Activated naive CD4-positive, alpha-beta T cell treated with Interleukin-2 at 50 U/mL for 16 hours (primary cell): ENCODE measurements at places on chromosomes 2 and 18.

DNA sequence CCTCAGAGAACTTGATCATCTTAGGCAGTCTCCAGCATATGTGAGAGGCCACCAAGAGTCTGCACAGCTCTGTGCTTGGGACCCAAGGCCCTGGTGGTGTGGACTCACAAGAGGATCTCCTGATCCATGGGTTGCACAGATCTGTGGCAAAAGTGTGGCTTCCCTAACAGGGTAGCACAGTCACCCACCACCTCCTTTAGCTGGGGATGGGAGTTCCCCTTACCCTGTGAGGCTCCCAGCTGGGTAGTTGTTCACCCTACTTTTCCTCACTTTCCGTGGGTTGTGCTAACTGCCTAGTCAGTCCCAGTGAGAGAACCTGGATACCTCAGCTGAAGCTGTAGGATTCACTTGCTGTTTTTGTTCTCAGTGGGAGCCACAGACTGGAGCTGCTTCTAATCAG is 123.7 kb downstream of the FTCDNL1 start:
- DNase-seq = no peak

GRCh38 chr2:133235968-133236367 is 332.3 kb downstream of the NCKAP5 start:
- no peak for DNase-seq

DNA sequence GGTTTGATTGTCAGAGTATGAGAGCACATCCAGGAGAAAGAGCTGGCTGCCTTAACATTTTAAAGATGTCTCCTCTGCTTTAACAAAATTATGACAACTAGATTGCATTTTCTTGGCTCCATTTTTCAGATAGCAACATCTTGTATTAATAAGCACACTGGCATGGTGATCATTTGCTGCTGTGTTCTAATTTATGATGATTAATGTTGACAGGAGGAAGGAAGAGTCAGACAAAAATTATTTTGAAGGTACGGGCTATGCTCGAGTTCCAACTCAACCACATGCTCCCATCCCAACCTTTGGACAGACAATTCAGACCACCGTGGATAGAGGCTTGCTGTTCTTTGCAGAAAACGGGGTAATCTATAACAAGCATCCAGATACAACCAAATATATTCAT is 98.2 kb upstream of the TTC39C start:
- DNase-seq = no peak

- DNase-seq = no peak
Observed at GRCh38 chr2:168718622-168719021, 83.8 kb upstream of the NOSTRIN start.

- no peak for DNase-seq
Observed at GRCh38 chr2:28178946-28179345, 213.7 kb upstream of the FOSL2 start.

- DNase-seq = no peak
Observed at GRCh38 chr2:76730021-76730420, 792.2 kb downstream of the LRRTM4 start.

DNA sequence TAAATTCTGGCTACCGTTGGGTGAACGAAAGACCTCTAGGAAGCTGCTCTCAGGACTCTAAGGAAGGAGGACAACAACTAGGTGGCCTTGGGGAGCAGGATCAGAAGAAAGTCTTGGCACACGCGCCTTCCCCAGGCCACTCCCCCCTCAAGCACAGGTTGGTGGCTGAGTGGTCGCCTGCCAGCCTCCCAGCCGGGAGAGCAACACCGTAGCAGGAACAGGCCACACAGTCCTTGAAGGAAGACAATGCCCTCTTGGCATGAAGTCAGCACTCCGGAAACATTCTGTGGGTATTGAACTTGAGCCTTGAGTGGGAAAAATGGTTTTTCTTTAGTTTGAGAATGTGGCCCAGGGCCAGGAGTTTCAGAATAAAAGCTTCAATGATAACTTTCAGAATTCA is 87.4 kb upstream of the AGAP1 start:
- no peak for DNase-seq

- DNase-seq = peak; percentile 57
Observed at GRCh38 chr2:112996635-112997034, 8.6 kb upstream of the IL36A start.

DNA sequence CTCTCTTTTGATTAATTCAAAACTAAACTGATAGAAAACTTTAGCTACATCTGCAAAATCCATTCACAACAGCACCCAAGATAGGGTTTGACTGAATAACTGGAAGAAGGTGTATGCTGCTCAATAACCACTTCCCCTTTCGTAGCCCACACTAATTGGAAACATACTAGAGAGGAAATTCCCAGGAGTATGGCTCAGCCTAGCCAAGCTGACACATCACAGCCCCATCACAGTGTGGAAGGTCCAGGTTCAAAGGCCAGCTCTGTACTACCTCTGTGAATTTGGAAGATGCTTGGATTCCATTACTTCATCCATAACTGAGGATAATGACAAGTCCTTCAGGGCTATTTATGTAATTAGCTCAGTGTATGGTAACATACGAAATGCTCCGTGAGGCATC is 185.4 kb downstream of the FBXO15 start:
- no peak for DNase-seq

DNA sequence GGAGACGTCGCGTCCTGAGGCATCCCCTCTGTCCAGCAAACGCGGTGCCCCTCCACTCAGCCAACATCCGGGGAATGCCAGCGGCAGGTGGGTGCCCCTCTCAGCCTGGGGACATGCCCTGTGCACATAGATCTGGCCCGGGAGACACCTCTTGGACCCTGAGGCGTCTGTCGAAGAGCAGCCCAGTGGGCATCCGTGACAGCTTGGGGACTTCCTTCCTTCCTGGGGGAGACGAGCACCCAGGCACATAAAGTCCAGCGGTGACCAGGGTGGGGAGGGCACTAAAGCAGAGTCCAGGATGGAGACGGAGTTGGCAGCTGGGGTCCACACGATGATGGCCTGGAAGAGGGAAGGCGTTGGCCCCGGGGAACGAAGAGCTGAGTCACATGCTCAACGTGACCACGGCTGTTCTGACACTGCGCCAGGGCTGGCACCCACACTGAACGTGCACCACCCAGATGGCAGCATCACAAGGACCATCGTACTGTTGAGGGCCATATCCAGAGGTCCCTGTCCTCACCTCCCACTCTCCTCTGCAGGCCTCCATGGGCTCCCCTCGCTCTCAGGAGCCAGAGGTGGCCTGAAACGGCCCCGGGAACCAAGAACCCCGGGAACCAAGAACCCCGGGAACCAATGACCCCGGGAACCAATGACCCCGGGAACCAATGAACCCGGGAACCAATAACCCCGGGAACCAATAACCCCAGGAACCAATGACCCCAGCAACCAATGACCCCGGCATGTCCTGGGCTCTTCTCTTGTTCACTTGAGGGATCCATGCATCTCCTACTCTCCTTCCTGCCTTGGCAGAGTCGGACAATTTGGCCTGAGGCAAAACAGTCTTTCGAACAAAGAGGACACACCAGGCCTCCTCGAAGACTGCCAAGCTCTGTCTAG is 22.6 kb downstream of the HDAC4 start:
- DNase-seq = no peak
